ENCODE measurements at places on chromosomes 1 and 21.

DNA sequence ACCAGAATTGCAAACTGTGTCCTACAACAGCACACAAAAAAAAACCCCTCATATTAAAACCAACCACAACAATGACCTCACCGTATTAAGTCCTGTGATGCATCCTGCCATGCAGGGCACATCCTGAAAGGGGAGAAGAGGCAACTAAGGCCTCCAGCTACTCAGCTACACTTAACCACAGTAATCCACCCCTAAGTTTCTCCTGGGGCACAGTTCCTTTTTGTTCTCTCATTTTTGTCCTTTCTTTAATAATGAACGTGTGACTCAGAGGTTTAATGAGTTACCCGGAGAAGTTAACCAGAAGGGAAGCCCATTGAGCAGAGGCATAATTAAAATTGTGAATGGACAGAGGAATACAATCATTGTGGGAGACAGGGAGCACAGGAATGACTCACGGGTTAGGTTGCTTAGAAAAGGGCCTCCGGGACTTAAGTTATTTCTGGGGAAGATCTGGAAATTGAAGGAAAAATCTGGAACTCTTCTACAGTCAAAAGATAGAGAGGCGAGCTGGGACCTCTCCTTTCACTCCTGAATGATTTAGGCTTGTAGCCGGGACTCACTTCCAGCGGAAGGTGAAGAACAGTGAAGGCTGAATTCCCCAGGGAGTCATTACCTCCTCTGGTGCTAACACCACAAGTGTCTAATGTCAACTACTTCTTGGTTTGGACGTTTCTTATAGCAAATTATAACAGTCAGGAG, 36.9 kb upstream of the HIVEP3 start:
- no peak for DNase-seq

GRCh38 chr1:184986250-184986649, 11.9 kb upstream of the NIBAN1 start:
- no peak for DNase-seq

DNA sequence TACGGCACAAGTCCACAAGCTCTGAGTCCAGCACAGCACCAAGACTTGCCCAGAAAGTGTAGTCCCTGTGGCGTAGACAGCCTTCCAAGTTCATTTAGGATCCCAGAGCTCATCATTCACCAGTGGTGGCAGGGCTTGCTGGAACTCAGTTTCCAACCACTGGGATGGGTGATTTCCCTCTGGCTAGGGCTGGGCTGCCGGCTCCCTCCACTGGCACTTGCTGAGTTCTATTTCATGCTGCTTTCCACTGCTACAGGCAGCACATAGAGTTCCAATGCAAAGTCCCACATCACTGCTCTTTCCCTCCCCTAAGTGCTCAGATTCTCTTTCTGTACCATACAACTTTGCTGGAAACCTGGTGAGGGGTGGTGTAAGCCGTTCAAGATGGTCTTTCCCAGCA, 510.3 kb upstream of the TMPRSS15 start:
- DNase-seq = no peak

DNA sequence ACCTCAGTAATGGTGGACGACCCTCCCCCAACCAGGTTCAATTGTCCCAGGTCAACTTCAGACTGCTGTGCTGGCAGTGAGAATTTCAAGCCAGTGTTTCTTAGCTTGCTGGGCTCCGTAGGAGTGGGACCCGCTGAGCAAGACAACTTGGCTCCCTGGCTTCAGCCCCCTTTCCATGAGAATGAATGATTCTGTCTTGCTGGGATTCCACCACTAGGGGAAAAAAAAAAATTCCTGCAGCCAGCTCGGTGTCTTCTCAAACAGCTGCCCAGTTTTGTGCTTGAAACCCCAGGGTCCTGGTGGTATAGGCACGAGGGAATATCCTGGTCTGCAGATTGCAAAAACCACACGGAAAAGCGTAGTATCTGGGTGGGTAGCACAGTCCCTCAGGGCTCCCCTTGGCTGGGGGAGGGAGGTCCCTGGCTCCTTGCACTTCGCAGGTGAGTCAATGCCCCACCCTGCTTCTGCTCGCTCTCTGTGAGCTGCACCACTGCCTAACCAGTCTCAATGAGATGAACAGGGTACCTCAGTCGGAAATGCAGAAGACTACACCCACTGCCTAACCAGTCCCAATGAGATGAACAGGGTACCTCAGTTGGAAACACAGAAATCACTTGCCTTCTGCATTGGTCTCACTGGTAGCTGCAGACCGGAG, 41.5 kb downstream of the GBP6 start:
- DNase-seq = no peak

- DNase-seq = no peak
These were observed 23.4 kb downstream of the COA7 start for GRCh38 chr1:52674497-52675384.

DNA sequence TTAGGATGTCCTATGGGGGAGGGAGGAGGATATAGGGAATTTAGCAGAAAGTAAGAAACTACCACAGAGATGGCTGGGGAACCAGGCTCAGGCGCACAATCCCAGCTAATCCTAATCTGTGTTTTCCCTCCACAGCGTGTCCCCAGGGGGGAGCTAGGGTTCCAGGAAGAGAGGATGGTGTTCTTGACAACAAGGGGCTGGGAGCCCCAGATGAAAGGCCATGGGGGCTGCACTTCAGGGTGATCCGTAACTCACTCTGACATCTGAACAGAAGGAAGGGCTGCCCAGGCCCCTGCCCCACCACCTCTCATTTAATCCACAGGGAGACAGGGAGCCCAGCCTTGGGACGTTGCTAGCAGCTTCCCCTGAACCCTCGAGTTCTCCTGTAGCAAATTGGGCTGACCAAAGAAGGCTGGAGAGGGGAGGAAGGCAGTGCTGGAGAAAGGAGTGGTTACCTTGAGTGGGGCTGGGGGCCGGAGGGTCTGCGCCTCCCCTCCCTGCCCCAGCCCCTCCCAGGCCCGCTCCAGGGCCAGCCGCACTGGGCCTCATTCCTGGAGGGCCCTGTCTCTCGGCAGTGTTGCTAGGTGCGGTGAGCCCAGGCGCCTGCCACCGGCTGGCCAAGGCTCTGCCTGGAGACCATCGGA, 131.7 kb downstream of the TMEM53 start:
- DNase-seq = no peak

DNA sequence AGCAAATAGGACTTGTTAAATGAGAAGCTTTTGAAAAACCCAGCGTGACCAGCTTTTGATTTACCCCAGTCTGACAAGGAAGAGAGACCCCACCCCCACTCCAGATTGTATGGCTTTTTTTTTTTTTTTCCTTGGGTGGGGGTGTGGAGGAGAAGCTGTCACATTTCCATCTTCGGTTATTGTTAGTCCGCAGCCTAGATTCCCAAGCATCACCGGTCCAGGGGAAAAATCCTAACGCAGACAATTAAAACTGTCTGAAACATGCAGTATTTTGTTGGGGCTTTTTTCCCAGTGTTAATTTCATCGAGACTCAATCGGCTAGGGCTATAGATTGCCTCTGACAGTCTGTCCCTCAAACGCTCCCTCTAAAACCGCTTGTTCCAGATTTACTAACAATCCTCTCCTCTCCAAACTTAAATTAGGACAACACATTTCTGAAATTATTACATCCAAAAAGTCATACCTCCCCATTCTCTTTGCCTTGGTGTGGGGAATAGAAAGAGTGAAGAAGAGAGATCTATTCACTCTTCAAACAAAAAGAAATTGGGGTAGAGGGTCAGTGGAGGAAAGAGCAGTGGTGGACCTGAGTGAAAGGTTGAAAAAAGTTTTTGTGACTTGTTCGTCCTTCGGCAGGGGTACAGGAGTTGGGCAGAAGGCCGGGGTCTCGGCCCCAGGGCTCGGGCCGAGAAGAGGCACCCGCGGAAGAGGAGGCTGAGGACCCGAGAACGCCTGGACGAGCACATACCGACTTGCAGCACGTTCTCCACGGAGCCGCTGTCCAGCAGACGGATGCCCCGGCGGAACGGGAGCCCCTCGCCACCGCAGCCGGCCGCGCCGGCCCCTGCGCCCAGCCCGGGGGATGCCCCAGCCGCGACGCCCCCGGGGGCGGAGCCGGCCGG, 1.1 kb downstream of the ZSWIM5 start:
- DNase-seq = no peak

DNA sequence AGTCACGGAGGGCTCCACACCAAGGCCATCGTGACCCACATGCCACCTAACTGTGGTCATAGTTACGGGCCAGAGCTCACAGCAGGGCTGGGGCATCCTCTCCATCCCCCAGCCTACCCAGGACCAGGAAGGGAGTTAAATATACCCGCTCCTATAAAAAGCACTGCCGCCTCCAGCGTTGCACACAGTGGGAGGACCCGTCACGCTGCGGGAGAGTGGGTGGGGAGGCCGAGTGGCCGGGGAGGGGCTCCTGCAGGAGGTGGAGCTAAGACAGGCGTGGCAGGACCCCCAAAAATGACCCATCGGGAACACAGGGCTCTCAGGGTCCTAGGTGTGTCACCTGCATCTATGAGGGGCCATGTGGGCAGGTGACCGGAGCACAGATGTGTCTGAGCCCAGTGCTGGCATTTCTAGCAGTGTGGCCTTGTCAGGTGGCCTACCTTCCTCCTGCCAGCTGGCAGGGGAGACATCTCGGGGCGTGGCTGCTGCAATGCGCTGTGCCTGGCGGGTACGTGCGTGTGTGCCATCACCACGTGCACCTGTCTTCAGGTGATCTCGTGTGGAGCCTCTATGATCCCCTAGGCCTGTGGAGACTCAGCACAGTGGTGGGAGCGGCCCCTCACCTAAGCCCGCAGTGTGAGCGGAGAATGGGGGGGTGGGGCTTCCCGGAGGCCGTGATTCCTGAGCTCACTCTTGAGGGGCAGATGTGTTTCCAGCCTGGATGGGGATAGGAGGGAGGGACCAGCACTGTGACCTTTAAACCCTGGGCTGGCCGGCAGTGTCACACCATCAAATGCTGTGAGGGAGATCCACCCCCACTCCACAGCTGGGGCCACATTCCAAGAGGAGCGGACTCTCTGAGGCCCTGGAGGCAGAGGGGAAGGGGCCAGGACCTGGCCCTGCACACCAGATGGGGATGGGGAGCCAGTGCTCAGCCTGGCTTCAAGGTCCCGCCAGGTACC, 17.7 kb downstream of the AGRN start:
- DNase-seq = no peak

GRCh38 chr1:12383001-12383400, 153.2 kb downstream of the VPS13D start:
- no peak for DNase-seq

DNA sequence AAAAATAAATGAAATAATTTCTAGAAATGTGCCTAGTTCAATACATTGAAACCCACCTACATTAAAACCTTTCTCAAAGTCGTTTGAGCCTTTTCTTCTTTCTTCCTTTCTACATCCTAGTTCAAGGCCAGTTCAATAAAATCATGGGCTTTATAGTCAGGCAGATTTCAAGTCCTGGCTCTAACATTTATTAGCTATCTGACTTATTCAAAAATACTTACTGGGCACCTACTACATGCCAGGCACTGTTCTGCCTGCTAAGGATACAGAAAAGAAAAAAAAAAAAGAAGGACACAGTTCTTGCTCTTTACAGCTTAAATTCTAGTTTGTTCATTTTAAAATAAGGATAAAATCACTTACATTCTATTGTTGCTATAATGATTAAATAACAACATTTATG, 134.2 kb upstream of the FGGY start:
- DNase-seq = no peak

DNA sequence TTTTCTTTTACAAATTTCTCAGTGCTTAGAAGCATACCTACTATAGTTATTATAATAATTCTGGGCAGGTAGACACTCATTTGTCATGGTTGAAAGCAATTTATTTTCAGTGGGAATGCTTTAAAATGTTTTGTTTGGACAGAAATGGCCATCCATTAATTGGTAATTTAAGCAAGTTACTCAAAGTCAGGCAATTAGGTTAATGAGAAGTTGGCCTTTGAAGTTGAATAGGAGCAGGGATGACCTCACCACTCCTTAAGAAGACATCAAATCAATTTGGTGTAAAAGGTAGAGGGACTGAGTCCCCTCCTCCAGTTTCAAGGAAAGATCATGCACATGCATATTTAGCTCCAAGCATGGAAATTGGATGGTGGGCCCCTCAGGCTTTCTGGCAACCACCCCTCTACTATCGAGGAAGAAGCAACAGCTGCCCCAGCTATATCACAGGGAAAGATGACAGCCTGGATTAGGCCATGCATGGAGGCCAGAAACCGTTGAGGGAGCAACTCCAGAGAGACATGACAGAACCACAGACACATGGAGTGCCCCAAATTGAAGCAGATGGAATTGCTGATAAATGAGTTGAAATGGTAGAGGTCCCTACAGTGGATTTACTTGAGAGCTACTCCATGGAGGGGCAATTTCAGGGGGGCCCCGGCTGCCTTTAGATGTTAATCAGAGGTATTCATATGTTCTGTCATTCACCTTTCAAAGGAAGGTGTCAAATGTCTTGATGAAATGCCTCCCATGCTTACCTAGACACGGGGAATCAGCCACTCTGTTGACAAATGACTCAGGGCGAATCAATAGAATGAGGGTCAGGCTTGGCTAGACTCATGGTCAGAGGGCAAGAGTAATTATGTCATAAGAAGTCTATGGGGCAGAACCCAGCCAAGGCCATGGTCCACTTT, 26.7 kb downstream of the HLX start:
- no peak for DNase-seq

GRCh38 chr1:222054416-222054815, 312.5 kb upstream of the DUSP10 start:
- DNase-seq = no peak

- DNase-seq = no peak
These were observed 40.5 kb upstream of the NEK2 start for GRCh38 chr1:211715971-211716370.

- DNase-seq = no peak
These were observed 10.8 kb downstream of the CCDC17 start for GRCh38 chr1:45612941-45613579.

- no peak for DNase-seq
These were observed 15.4 kb downstream of the EFNA3 start for GRCh38 chr1:155093911-155094621.

DNA sequence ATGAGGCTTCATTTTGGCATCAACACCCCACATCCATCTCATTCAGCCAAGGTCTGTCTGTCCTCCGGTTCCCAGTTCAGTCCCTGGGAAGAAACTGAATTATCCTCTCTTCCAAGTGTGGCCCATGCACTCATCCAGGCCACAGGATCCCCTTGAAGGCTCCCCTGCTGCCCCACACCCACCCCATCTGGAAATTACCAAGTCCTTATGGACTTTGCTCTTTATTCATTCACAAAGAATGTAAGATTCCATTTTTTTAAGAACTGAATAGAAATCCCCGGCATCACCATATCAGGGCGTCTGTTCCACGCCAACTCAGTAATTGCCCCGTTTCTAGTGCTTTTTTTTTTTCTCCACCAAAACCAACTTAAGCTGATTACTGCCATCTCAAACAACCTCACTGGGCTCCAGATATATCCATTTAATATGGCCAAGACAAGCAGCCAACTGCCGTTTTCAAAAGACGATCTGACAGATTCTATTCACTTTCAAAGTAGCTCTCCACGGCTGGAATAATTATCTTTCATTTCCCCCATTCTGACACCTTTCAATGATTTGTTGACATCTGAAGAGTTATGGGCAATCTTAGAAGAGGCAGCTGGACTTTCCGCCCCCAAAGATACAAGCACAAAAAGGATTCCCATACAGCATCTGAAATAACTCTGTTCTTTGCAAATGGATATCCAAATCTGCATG, 55.9 kb downstream of the OLIG1 start:
- DNase-seq = no peak

- no peak for DNase-seq
These were observed 892.6 kb downstream of the KCNT2 start for GRCh38 chr1:195715652-195716051.

Data from Right ventricle myocardium inferior (tissue), 1 donor.